ENCODE measurements at places on chromosomes 1 and 21.

GRCh38 chr1:167486090-167486824 lies 32.1 kb downstream of the CD247 start:
- no peak for DNase-seq

DNA sequence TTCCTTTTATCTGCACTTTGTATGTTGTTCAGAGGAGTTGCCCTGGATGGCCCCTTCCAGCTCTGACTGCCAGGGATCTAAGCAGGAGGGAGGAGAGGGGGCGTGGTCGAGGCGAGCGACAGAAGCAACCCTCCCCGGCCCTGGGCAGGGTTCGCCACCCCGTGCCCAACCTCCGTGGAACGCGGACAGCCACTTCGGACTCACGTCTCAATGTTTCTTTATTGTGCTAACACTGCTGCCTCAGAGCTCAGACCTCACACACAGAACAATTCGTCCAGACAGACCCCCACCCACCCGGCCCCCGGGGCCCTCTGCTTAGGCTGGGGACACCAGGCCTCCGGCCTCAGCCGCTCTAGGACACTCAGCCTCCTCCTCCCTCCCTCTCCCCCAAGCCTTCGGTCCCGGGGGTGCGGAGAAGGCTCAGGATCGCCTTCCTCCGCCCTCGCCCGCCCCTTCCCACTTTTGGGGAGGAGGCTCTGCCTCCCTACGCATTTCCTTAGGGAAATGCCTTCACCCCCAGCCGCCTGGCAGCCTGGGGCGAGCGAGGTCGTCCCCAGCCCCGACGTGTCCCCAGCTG lies 8.3 kb downstream of the VSIG8 start:
- DNase-seq: peak; percentile 23

GRCh38 chr1:149916193-149916897 lies 1.3 kb downstream of the SV2A start:
- peak; percentile 22 for DNase-seq

- DNase-seq: no peak
These were observed 283.0 kb downstream of the PAPPA2 start for GRCh38 chr1:176745945-176746344.

GRCh38 chr1:244075247-244075722 lies 24.2 kb downstream of the ZBTB18 start:
- peak; percentile 54 for DNase-seq

- peak; percentile 88 for DNase-seq
These were observed 5.5 kb downstream of the MFSD2A start for GRCh38 chr1:39960431-39960958.

GRCh38 chr1:227401562-227402342 lies 83.5 kb upstream of the CDC42BPA start:
- no peak for DNase-seq

- no peak for DNase-seq
These were observed 32.4 kb upstream of the POU3F1 start for GRCh38 chr1:38079019-38079418.

- no peak for DNase-seq
These were observed 17.2 kb upstream of the ZBTB8B start for GRCh38 chr1:32447469-32448185.

- no peak for DNase-seq
These were observed 111.7 kb downstream of the KCNN3 start for GRCh38 chr1:154758346-154758745.

DNA sequence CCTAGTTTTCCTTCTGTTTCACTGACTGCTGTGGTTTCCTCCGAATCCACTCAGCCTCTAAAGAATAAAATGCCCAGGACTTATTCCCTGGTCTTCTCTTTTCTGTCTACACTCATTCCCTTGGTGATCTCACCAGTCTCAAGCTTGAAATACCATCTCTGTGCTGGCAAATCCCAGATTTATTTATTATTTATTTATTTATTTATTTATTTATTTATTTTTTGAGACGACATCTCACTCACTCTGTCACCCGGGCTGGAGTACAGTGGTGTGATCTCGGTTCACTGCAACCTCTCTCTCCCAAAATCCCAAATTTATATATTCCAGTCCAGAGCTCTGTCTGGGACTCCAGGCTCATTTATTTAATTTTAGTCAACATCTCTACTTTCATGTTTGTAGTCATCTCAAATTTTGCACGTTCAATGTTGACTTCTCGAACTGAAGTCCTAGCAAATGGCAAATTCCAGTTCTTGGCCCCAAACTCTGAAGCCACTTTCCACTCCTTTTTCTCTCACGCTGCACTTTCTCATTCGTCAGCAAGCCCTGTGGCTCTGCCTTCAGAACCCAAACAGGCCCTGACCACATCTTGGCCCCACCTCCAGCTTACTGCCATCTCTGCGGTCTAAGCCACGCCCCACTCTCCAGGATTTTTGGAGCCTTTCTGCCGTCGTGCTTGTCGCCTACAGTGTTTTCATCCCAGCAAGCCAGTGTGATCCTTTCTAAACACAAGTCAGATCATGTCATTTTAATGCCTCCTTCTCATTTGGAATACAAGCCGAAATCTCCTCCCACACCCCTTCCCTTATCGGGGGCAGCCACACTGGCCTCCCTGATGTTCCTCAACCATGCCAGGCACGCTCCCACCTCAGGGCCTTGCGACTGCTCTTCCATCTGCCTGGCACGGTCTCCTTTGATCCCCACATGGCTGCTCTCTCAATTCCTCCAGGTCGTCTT lies 14.2 kb upstream of the TENT5B start:
- no peak for DNase-seq

- DNase-seq: peak; percentile 78
These were observed 3.1 kb upstream of the ARHGEF2 start for GRCh38 chr1:155981266-155982088.

- no peak for DNase-seq
These were observed 50.4 kb upstream of the ADAM30 start for GRCh38 chr1:119946724-119947123.

DNA sequence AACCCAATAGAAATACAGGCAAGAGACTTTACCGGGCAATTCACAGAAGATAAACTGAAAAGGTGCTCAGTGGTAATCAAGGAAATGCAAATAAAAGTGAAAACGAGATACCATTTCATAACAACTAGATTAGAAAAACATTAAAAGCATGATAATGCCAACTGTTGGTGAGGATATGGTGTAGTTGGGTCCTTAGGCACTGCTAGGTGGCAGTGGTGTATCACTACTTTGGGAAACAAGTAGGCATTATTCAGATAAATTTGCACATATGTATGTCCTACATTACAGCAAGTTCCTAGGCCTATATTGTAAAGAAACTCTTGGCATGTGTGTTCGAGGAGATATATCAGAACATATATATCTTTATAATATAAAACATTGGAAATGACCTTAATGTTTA lies 31.0 kb downstream of the AZIN2 start:
- peak; percentile 39 for DNase-seq

- DNase-seq: peak; percentile 54
These were observed 3.8 kb downstream of the LCA5L start for GRCh38 chr21:39441502-39442475.

GRCh38 chr1:93111065-93111464 lies 32.0 kb downstream of the MTF2 start:
- DNase-seq: no peak

DNA sequence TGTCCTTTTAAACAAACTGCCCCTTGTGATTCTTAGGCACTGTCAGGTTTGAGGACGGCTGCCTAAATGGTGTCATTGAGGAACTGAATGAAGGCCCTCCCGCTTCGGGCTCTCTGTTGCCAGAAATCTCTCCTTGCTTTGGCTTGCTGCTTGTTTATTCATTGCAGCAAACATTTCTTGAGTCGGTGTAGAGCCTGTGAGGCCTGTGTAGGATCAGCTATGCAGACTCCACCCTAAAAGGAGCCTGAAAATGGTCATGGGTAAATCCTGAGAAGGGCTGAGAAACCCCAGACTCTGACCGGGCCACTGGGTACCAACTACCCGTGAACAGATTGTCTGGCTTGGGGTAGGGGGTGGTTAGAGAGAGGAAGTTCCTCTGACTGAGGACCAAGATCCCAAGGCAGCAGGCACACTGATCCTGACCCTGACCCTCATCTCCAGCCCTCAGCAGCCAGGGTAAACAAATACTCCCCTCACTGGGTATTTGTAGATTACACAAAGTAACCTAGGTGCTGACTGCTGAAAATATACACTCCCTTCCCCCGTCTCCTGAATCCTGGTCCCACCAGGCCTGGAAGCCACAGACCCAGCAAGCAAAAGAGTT lies 3.1 kb downstream of the IL6R start:
- DNase-seq: peak; percentile 55

DNA sequence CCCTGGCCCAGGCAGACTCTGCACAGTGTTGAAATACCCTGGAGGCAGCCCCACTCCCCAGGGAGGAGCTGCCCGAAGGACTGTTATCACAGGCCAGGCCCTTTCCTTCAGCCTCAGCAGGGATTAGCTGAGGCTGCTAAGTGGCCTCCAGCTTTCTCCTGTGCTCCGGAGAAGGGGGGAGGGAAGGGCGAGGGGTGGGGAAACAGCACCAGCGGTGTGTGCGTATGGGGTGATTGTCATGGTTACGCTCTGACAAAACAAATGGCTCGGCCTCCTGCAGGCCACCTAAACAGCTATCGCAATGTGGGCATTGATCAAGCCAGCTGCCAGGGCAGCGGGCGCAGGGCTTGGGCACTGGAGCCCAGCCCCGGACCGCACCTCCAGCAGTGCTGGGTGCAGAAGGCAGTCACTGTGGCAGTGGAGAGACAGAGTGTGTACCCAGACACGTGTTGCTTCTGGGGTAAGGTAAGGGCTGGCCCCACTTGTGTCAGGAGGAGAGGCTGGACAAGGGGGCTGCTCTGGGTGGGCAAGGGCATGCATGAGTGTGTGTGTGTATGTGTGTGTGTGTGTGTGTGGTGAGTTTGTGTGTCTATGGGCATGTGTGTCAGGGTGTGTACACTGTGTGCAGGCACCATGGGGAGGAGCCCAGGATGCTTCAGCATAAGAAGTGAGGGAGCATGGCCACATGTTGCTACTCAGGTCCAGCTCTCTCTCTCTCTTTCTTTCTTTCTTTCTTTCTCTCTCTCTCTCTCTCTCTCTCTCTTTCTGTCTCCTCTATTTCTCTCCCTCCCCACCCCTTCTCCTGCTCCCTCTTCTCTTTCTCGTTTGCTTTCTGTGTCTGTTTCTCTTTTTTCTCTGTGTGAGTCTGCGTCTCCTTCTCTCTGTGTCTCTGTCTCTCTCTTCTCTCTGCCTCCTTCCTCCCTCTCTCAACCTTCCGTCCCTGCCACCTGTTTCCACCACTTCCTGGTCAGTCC lies at the start of gene VWA5B1:
Gene VWA5B1, plus strand, starts transcription at position 252 of the 974 bp plus-strand sequence. CDS start 19,727 bp downstream, outside the sequence.
- no peak for DNase-seq

DNA sequence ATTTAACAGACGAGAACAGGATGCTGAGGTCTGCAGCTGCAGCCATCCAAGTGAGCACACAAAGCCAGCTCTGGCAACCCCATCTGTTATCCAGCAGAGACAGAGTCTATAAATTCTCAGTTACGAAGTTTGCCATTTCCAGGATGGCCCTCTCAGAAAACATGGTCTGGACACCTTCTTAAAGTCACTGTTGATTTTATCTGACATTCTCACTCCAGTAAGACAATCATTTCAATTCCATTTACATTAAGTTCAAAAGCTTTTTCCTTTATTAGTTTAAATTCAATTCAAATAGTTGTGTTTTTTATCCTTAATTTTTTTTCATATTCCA lies 125.5 kb downstream of the DMRTB1 start:
- no peak for DNase-seq

GRCh38 chr1:93871366-93871765 lies 7.6 kb downstream of the DNTTIP2 start:
- no peak for DNase-seq

DNA sequence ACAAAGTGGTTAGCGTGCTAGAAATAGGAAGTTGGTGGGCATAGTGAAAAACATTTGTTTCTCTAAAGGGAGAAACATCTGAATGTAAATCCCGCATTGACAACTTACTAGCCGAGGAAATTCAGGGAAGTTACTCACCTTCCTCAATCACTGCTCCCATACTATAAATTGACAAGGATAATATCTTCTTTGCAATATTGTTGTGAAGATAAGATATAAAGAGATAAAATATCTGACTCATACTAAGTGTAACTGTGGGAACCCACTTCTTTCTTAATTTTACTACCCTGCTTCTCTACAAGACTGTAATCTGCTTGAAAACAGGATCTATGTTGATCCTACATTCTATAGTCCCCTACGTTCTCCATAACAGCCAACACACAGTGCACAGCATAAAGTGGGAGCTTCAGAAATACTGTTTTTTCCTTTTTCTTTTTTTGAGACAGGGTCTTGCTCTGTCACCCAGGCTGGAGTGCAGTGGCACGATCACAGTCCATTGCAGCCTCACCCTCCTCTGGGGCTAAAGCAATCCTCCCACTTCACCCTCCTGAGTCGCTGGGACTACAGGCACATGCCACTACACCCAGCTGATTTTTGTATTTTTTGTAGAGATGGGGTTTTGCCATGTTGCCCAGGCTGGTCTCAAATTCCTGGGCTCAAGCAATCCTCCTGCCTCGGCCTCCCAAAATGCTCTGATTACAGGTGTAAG lies 57.4 kb upstream of the C1orf21 start:
- DNase-seq: no peak

DNA sequence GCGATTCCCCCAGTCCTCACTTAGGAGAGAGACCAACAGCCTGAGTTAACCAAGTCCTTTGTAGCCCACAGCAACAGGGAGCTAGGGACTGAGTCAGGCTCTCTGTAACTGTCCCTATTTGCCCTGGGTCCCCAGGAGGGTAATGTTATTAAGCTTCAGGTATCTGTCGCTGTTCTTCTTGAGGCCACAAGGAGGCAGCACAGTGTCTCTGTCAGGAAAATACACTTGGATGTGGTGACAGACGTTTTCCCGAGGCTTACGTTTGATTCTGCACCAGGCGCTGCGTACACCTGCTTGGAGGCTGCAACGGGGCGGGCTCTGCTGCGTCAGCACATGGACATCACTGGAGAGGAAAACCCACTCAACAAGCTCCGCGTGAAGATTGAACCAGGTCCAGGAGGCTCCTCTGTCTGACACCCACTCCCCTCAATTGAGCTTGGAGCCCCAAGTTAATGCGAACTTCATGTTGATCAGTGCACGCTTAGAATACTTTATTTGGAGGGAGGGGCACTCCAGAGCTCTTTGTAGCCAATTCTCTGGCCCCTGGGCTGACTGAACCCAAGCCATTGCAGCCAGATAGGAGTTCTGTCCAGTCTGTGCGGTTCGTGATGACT lies 10.7 kb upstream of the ELF3 start:
- peak; percentile 47 for DNase-seq

- DNase-seq: no peak
These were observed 1678.9 kb downstream of the KCNT2 start for GRCh38 chr1:194929357-194929756.

GRCh38 chr21:26715878-26716506 lies 129.2 kb downstream of the ADAMTS1 start:
- DNase-seq: peak; percentile 29
